ENCODE measurements at places on chromosomes 1 and 21.

- no peak for DNase-seq
These were observed 409.2 kb upstream of the PLXNA2 start for GRCh38 chr1:208653426-208653825.

GRCh38 chr1:163565166-163565565 lies 243.4 kb downstream of the NUF2 start:
- no peak for DNase-seq

- no peak for DNase-seq
These were observed 97.9 kb downstream of the OBSCN start for GRCh38 chr1:228305721-228306152.

GRCh38 chr1:109762039-109762585 lies 1.6 kb downstream of the EPS8L3 start:
- no peak for DNase-seq

DNA sequence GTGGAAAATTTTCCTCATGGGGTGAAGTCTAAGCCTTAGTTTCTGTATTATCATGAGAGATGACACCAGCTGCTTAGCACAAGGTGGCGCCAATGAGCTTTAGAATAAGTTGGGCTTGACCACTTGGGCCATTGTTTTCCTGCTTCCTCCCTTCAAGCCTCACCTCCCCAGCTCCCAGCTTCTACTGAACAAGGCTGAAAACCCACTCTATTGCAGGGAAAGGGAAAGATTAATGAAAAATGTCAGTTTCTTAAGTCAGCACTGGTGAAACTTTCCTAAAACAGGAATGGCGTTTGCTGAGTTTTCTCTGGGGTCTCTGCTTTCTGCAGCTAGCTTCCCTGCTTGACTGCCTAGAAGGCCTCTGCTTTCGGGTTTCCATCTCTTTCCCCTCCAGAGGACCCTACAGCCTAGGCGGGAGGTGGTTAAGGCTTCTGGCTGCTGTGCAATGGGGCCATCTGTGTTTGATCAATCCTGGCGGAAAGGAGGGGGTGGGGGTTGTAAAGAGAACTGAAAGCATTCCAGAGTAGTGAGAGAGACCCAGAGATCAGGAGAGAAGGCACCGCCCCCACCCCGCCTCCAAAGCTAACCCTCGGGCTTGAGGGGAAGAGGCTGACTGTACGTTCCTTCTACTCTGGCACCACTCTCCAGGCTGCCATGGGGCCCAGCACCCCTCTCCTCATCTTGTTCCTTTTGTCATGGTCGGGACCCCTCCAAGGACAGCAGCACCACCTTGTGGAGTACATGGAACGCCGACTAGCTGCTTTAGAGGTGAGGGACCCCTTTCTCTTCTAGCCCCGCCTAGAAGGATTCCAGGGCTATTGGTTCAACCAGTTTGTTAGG lies at the start of gene OLFML3:
Gene OLFML3, plus strand, starts transcription at position 612 of the 840 bp plus-strand sequence. Its CDS starts 43 bp downstream, at position 655.
- no peak for DNase-seq

DNA sequence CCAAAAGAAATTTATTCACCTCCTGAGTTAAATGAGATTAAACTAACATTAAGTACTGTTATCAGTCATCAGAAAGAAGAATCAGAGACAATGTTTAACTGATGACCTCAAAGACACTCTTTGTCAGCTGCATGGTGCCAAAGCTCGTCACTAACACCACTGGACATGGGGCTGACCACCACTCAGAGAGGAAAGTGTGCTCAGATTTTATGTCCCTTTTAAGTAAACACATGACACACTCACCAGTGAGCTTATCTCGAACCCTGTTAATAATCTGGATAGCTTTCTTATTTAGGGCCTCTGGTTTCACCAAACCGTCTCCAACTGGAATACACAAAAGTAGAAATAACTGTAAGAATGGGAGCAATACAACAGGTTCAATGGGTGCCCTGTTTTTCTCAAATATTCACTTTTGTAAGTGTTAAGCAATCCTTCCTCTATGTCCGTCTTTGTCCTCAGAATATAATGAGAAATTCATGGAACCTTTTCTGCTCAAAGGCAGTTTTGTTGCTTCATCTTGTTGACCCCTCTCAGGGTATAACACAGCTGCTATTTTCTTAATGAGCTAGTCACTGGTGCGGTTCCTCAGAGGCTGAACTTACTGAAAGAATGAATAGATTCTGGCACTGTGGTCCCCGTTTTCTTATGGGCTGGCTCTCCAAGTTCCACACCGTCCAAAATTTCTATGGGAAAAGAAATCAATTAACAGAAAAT lies 9.5 kb upstream of the EXOSC10 start:
- no peak for DNase-seq

DNA sequence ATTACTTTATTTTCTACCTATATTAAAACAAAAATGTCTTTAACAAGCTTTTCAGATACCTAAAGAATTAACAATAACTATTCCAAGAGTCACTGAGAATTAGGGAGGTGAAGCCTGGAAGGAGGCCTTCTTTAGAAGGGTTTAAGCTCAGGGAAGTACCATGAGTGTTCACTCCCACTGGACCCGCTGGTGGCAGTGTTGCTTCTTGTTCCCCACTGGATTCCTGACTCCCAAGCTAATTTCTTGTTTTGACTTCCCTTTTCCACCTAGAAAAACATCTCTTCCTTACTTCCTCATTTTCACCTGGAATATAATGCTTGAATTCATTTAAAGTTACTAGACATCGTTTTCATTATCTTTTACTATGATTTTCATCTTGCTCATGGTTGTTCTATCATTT lies 264.2 kb downstream of the HMCN1 start:
- DNase-seq, result no peak

DNA sequence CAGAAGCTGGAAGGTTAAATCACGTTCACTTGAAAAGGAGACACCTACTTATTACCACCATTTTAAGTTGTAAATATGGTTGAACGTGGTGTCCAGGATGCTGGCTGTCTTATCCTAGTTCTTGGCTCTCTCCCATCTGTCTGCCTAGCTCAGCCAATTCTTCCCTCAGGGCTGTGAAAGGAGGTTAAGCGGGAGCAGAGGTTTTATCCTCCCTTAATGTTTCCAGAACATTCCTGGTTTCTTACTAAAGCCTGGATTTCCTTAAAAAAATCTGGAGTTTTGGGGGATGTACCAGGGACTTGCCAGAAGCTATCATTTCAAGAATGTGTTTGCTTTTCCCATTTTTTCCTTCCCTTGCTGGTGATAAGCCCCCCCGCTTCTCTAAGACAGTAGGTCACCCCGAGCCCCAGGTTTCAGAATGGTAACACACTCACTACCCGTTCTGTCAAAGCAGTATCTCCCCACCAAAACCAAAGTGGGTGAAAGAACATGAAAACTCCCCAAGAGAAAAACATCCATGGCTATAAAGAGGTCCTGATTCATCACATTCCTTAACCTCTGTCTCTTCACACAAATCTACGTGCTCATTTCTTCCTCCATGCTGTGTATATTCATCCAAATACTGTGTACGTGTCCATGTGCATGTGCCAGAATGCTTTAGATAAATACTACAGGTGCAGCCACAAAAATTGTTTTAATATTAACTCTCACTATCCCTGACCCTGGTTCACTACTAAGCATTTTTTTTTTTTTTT lies 114.7 kb downstream of the MAP3K21 start:
- no peak for DNase-seq

- no peak for DNase-seq
These were observed 4.2 kb downstream of the GLIS1 start for GRCh38 chr1:53734650-53735211.

DNA sequence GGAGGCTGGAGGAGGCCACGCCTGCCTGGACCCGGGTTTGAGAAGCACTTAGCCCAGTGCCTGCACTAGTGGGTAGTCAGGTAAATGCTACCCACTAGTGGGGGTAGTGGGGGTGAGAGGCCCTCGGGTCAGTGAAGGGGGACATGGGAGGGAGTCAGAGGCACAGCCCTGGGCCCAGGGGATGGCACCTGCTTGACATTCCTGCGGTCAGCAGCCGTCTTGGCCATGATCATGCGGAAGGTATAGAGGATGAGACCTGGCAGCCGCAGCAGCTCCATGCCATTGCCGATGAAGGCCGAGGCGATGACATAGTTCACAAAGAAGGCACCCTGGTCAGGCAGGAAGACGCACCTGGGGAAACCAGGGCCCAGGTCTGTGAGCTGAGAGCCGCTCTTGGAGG lies 28.7 kb downstream of the TMEM63A start:
- no peak for DNase-seq

DNA sequence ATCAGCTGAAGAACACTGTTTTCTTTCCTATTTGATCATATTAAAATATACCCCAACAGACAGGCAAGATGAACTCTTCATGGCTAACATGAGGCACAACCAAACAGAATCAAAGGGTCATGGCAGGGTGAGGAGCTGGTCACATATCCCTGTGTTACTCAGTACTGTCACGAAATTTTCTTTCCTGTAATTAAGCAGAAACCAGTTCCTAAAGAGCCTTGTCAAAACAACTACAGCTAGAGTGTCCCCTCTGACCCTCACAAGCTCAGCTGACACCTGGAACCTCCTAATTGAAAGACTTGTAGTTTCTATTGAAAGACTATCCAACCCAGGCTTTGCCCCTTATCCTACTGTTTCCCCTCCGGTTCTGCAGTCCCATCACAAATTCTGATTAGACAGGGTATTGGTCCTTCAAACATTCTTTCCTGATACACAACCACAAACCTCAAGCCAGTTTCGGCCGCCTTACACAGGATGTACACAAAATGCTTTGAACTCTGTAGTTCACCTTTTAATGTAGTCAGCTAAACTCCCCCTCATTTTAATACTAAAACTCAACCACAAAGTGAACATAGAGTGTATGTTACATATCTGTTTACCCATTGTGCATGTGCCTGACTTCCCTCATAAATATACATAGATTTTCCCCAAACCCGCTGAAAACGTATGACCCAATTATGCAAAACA lies 651.9 kb downstream of the MRPL39 start:
- DNase-seq, result no peak

GRCh38 chr1:111242805-111243523 lies 15.5 kb downstream of the CHI3L2 start:
- DNase-seq, result no peak

DNA sequence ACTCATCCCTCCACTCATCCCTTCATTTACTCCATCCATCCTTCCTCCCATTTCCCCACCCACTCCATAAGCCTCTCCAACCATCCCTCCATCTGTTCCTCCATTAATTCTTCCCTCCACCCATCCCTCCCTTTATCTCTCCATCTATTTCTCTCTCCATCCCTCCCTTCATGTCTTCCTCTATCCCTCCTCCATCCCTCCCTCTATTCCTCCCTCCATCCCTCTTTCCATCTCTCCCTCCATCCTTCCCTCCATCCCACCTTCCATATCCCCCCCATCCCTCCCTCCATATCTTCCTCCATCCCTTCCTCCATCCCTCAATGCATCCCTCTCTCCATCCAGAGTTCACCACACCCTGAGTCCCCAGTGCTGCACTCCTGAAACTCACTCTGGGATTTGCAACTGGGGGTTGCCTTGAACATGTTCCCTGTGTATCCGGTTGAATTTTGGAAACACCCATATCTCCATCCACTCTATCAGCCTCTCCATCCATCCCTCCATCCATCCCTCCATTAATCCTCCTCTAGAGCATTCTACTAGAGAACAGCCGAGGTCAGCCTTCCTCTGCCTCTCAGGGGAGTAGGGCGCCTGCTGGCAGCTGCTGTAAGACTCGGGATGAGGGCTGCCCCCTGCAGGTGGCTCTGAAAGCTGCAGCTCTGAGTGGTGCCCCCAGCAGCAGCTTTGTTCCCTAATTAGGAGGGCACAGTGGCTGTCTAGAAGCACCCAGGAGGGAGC lies 39.4 kb downstream of the ABCG1 start:
- no peak for DNase-seq

- DNase-seq, result no peak
These were observed 18.6 kb downstream of the NDUFS5 start for GRCh38 chr1:39044762-39045161.

GRCh38 chr21:36882776-36883175 lies 83.7 kb downstream of the HLCS start:
- DNase-seq, result no peak

DNA sequence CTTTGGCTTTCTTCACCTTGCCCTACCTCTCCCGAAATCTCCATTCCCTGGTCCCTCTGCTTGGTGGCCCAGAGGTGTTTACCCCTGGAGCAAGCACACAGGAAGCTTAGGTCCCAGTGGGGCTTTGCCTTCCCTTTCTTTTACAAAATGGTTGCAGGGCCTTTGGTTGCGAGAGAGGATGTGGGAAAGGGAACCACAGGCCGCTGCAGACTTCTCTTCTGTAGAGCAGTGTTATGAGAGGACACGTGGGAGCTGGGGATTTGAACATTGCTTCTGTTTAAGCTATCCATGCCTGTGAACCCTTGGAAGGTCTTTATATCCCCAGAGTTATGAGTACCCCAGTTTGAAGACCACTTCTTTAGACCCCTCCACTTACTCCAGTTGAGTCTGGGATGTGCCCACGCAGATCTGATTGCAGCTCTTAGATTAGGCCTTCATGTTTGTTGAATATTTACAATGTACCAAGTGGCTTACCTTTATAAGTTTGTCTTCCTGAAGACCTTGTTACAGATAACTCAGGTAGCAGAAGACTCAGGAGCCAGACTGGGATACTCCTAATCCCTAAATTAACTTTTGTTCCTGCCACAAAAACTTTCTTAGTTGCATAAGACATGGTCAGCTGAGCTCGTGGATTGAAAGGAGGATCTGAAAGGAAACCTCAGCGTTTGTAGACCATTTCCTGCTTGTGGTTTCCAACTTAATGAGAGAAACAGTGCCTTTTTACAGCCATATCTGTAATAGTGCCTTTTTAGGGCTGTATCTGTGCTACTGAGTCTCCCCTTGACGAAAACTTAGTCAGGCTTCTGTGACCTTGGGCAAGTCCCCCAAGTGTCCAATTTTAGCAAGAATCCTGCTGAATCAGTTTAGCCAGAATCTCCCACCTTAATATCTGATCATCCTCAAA lies 21.9 kb upstream of the IVNS1ABP start:
- DNase-seq, result no peak

- no peak for DNase-seq
These were observed 7.8 kb downstream of the PHTF1 start for GRCh38 chr1:113751516-113751915.

- DNase-seq, result no peak
These were observed at the start of gene TMEM82 for GRCh38 chr1:15742339-15742801. TSS of gene TMEM82 (plus strand) at chr1:15742499. CDS start at chr1:15742560, 61 bp downstream.

GRCh38 chr1:55155522-55155921 lies 59.6 kb downstream of the USP24 start:
- no peak for DNase-seq

DNA sequence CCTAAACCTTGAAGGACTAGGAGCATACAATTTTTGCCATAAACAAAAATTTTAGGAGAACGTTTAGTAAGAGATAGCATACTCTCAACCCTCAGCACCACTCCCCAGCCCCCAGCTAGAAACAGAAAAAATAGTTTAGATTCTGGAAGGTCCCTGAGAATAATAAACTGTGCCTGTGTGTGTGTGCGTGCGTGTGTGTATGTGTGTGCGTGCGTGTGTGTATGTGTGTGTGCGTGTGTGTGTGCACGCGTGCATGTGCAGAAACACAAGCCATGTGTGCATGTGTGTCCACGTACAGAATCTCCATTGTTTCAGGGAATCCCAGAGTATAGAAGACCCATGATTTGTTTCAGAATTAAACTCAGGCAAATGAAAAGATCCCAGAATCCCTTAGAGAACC lies 62.6 kb downstream of the CASQ2 start:
- no peak for DNase-seq
